ENCODE measurements at places on chromosomes 11 and 22. TPM values are rescaled to one million over a fixed set of nuclear protein-coding genes. Genes with fewer than 3 reads are reported as not detected.

KRTAP5-7 gene
- total RNA-seq = not detected

GLYATL2 gene
- 0.38 TPM for total RNA-seq

PRSS23 gene
- 5.0 TPM for total RNA-seq

AP5B1 gene
- 9.9 TPM for total RNA-seq

LRRC10B gene
- total RNA-seq = 0.61 TPM

KCNQ1 gene
- 2.0 TPM for total RNA-seq

USP47 gene
- total RNA-seq = 21.1 TPM

APOBEC3H gene
- 0.47 TPM for total RNA-seq

CDCA5 gene
- 87.0 TPM for total RNA-seq

FAT3 gene
- 24.4 TPM for total RNA-seq

SYT7 gene
- 10.6 TPM for total RNA-seq

TIGD3 gene
- total RNA-seq = 0.88 TPM

TYR gene
- not detected for total RNA-seq

SLC22A6 gene
- not detected for total RNA-seq

OR51B4 gene
- not detected for total RNA-seq

GAB4 gene
- total RNA-seq = 0.94 TPM

TRABD gene
- total RNA-seq = 57.5 TPM

OMP gene
- not detected for total RNA-seq

ADAMTS15 gene
- 4.9 TPM for total RNA-seq

LARGE1 gene
- 69.5 TPM for total RNA-seq

SWAP70 gene
- 37.5 TPM for total RNA-seq

CABP4 gene
- total RNA-seq = not detected
